RWPE1 (cell line): ENCODE measurements at places on chromosomes 1 and 21.

DNA sequence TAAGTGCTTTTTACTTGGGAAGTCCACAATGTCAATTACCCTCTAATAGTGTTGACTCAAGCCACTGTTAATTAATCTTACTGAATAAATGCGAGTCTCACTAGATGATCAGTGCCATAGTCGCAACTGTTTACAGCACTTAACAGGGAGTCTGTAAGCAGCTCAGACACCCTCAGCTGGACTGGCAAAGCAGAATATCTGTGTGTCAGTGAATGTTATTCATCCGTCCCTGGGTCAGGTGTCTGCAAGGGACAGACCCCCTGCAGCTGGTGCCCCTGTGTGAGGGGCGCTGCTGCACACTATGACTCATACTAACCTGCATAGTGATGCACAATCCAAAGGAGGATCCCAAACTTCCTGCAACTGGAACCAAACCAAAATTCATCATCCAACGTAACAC is 306.5 kb downstream of the HHIPL2 start:
- no peak for DNase-seq

GRCh38 chr1:117146072-117146471 is 24.5 kb upstream of the TRIM45 start:
- no peak for DNase-seq

DNA sequence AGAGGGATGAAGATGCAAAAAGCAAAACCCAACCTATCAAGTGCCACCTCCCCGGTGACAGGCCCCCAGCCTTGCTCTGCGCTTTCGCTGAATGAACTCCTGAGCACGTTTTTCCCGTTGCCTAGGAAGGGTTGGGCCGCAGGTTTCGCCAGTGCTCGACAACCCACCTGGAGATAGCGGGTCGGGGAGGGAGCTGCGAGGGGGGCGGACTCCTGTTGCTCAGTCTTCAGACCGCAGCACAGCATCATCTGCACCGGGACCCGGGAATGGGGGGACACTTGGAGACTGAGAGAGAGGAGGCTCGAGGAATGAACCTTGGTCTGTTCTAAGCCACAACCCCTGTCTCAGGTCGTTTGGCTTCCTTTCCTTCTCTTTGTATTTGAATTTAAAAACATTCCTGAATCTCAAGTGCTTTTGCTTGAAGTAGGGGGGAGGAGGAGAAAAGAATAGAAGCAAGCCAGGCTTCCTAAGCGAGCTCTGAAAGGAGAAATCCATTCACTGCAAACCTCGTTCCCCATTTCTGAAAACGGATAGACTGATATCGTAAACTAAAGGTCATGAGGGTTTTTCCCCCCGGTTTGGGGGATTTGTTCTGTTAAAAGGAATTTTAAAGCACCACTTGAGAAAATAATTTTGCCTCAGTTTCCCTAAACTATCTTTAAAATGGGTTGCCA is 1.2 kb downstream of the AK5 start:
- no peak for DNase-seq

DNA sequence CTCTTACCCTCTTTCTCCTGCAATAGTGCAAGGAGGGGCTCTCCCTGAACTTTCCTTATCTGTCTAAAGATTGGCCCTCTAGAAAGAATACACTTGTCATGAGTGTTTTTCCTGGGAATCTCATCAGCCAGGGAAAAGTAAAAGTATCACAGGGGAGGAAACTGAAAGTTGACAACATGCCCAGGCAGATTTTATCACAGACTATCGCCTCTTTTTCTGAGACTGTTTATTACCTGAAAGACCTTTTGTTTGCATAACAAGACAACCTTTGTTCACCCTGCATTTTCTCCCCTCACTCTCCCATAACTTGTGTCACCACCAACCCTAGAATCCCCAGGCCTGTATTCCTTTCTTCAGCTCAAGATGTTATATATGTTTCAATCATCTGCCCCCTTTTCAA is 794.7 kb upstream of the ADAMTS5 start:
- DNase-seq: no peak

- peak; percentile 4 for DNase-seq
Measured at GRCh38 chr1:59674595-59674994, 140.2 kb upstream of the HOOK1 start.

DNA sequence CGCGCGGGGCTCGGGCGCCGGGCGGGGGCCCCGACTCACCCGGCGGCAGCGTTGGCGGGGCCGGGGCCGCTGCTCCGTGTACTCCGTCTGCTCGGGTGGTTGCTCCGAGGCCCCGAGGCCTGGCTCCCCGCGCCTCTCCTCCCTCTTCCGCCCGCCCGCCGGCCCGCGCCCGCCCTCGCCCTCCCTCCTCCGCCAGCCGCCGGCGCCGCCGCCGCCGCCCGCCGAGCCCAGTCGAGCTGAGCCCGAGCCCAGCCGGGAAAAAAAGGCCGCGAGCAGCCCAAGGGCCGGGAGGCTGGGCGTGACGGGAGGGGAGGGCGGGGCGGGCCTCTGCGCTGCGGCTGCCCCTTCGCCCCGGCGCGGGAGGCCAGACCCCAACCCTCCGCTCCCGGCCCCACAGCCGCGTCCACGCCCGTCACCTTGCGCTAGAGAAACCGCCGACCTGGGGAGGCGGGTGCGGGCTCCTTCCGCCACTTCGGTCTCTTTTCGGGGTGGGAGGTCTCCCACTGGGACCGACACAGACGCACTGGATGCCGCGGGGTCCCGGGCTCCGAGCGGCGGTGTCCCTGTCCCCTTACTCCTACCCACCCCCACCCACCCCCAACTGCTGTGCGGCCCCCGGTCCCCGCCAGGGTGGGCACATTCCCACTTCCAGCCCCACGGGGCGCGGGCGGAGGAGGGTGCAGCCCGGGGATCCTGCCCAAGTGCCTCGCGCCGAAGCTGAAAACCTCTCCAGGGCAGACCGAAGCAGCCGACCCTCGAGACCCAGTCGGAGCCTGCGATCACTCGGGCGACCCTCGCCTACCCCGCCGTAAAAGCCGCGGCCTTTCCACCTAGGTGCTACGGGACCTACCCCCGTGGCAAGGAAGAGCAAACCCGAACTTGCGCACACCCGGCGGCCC is at the start of gene CERS2:
Gene CERS2, minus strand, starts transcription at position 256 of the 899 bp plus-strand sequence. CDS start 5,745 bp downstream, outside the sequence.
- DNase-seq: peak; percentile 82

DNA sequence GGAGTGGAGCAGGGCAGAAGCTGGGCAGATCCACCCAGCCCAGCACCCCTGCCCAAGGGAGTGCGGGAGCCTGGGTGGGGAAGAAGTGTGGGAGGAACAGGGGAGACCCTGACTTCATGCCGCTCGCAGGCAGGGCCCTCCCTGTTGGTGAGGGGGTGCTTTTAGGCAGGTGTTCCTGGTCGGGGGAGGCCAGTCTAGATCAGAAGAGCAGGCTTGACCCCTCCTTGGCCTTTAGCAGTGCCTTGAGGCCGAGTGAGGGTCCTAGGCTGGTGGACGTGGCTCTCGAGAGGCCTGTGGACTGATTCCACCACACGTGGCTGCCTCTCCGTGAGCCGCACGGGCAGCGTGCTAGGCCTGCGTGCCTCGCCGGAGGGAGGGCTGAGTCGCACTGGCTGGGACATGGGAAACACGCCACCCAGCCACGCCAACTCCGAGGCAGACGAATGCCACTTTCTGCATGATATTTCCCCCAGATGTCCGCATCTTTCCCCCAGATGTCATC is 19.4 kb upstream of the COL18A1 start:
- DNase-seq: no peak

- no peak for DNase-seq
Measured at GRCh38 chr1:20380175-20380574, 89.5 kb downstream of the VWA5B1 start.

DNA sequence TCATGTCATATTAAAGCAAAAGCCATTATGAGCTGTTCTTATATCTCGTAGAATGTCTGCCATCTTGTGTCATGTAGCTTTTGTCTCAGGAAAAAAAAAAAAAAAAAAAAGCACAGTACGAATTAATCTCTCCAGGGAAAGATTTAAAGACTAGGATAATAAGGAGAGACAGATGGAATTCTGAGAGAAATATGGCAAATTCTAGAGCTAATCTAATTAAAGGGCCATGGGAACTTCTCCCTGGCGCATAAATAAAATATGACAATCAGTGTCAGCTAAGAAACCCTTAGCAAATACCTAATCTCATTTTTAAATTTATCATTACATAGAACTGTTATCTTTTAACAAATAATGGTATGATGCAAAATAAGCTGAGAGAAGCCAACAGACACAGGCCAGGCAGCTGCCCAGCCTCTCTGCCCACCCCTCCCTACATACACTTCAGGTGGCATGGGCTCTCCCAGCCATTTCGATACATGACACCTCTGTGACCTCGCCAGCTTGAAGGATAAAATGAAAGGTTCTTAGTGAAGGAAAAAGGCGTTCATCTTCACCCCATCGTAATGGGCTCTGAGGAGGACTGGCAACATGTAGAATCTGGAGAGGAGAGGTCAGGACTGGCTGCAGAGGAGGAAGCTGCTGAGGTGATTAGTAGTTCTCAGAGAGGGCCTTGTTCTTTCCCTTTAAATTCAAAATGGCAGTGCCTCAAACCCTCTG is 39.8 kb downstream of the DISC1 start:
- DNase-seq: no peak

GRCh38 chr1:20371411-20371810 is 80.7 kb downstream of the VWA5B1 start:
- DNase-seq: no peak

GRCh38 chr1:92749024-92749634 is 35.8 kb downstream of the EVI5 start:
- DNase-seq: peak; percentile 38

- no peak for DNase-seq
Measured at GRCh38 chr1:226420897-226421296, 13.0 kb upstream of the PARP1 start.

- DNase-seq: no peak
Measured at GRCh38 chr1:197725044-197725443, 50.2 kb downstream of the DENND1B start.

GRCh38 chr1:93532780-93533378 is 85.0 kb downstream of the FNBP1L start:
- no peak for DNase-seq

DNA sequence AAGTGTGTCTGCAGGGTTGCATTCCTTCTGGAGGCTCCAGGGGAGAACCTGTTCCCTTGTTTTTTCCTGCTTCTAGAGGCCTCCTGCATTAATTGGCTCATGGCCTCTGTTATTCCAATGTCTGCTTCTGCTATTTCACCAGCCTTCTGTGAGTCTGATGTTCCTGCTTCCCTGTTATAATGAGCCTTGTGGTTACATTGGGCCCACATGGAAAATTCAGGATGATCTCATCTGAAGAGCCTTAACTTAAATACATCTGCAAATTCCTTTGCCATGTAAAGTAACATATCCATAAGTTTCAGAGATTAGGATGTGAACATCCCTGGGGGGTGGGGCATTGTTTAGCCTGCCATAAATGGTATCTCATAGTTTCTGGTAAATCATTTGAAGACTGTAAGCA is 181.1 kb downstream of the RWDD3 start:
- no peak for DNase-seq

GRCh38 chr1:31397360-31398095 is 15.5 kb upstream of the SERINC2 start:
- no peak for DNase-seq

- DNase-seq: no peak
Measured at GRCh38 chr1:23614032-23614660, 54.8 kb upstream of the ID3 start.

DNA sequence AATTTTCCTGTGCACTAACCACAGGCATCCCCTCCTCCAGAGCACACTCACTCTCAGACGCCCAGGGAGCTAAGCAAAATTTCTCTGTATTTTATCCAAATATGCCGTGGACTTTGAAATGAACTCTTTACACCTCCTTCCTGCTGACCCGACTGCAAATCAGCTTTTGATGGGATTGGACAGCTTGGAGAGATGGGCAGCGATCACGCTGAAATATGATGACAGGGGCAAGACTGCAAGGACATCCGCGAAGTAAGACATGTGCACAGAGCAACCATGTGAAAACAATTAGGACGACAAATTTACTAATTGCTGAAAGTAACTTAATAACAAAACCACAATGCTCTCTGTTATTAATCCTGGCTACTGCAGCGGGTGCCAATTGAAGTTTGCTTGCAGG is 64.6 kb upstream of the CLDN14 start:
- DNase-seq: no peak

GRCh38 chr1:25450891-25451290 is 20.2 kb downstream of the MACO1 start:
- no peak for DNase-seq

DNA sequence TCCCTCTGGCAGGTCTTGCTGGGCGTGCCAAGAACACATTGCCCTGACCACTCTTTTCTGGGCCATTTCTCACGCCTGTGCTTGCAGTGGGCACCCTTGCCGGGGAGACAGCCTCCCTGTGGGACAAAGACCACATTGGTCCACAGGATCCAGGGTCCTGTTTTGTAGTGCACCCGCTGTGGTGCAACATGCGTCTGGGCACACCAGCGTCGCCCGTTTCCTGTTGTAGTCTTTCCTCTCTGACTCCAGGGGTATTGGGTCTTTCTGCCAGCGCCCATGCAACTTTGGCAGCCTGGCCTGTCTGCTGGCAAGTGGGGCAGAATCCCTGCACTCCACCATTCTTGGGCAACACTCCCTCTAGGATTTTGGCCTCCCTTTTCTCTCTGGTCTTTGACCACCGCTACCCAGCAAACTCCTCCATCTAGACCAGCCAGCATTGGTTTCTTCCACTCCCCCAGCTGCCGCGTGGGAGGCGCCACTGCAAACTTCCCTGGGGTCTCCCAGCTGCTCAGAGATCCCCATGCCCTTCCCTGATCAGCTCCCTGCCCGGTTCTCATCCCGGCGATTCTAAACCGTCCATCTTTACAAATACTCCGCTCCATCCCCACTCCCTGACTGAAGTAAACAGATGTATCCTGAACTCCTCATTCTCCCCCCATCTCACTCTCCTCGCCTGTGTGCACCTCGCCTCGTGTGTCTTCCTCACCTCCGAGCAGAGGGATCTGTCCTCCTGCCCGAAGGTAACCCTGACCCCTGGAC is 1.2 kb upstream of the TPRG1L start:
- peak; percentile 24 for DNase-seq

GRCh38 chr1:169885207-169885606 is 8.5 kb downstream of the SCYL3 start:
- DNase-seq: no peak

DNA sequence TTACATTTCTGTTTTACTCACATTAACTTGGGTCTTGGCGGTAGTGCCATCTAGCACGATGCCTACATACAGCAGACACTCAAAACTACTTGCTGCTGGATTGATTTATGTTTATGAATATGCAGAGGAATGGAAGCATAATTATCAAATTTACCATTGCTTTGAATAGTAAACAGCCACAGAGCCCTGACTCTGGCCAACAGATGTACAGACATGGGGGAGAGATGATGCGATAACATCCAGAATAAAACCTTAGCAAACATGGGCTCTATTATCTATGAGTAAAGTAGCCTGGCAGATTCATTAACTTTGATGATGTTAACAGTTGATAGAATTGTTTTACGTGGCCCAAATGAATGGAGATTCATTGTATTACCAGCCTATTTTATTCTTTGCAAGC is 42.8 kb downstream of the PTGFR start:
- no peak for DNase-seq

GRCh38 chr1:169745015-169745861 is 11.4 kb upstream of the SELE start:
- no peak for DNase-seq

DNA sequence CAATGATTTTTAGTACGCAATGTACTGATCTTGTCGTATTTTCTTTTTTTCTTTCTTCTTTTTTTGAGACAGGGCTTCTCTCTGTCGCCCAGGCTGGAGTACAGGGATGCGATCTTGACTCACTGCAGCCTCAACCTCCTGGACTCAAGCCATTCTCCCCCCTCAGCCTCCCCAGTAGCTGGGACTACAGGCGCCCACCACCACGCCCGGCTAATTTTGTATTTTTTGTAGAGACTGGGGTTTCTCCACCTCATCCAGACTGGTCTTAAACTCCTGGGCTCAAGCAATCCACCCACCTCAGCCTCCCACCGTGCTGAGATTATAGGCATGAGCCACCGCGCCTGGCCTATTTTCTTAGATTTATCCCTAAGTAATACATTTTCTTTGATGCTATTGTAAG is 43.9 kb upstream of the COL6A2 start:
- no peak for DNase-seq
